ENCODE measurements at places on chromosomes 12 and 14.

DNA sequence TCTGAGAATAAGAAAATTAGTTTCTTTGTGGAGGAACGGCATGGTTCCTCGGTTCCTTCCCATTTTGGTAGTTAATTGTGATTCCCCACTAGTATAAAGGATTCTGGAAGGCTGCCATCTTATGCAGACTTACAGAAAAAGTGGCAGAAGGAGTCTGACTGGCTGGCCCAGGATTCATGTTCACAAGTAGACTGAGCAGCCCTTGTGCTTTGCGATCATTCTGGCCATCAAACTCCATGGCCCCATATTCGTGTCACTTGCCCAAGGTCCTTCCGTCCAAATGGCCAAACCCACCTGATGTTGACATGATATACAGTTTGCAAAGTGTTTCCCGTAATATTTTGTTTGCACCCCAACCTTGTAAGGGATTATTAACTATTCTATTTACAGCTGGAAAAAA, 297.2 kb upstream of the AMIGO2 start:
- DNase-seq, result no peak

DNA sequence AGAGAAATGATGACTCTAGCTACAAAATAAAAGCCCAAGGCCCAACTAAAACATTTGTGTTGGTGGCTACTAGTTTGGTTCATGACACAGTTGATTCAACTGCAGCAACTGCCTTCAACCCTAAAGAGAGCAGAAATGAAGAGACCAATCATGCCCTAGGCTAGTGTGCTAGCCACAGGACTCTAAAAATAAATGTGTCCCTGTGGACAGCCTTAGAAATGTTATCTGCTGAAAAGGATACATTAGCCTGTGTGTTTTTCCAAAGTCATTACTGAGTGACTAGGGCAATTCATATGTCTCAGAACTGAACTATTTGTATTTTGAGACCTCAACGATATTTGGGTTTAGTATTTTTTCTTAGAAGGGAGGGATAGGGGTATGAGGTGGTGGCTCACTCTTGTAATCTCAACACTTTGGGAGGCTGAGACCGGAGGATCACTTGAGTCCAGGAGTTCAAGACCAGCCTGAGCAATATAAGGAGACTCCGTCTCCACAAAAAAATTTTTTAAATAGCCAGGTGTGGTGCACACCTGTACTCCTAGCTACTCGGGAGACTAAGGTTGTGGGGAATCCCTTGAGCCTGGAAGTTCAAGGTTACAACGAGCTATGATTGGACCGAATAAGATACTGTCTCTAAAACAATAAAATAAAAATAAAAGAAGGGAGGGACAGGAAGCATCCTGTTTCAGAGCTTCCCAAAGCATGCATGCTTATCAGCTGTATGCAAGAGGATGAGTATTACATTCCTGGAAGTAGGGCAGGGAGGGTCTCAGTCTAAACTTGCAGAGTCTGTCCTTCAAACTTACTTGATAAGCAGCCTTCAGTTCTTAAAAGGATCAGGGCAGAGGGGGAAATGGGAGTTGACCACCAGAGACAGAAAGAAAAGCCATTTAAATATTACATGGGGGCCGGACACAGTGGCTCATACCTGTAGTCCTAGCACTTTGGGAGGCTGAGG, 29.6 kb upstream of the NAP1L1 start:
- peak; percentile 75 for DNase-seq

DNA sequence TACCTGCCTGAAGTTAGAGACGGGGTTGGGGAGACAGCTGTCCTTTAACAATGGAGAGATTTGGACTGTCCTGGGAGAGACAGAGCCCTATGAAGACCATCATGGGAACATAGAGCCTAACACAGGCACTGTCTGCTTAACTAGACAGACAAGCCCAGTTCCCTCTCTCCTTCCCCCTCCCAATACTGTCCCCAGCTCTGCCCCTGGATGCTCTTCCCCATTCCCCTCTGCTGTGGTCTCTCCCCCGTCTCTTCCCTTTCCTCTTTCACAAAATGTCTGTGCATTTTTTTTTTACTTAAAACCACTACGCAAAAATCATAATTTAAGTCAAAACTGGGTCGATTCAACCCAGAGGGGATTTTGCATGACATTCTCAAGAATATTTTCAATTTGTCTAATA, 232.9 kb downstream of the CHST11 start:
- DNase-seq, result no peak

DNA sequence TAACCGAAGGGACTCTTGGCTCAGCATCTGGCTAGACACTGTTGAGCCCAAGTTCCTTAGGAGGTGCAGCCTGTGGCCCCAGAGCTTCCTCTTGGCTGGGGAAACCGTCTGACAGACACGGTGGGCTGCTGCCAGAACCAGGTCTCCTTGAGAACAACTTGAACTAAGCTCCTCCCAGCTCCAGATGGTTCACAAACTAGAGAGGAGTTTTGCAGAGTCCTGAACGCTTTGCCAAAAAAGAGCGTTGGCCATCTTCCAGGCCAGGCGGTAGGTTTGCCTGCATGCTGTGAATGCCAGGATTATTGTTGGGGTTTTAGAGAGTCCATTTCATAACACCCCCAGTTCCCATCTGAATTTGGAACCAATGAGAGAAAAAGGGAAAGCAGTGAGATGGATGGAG, 399.8 kb downstream of the RGS6 start:
- DNase-seq, result no peak

DNA sequence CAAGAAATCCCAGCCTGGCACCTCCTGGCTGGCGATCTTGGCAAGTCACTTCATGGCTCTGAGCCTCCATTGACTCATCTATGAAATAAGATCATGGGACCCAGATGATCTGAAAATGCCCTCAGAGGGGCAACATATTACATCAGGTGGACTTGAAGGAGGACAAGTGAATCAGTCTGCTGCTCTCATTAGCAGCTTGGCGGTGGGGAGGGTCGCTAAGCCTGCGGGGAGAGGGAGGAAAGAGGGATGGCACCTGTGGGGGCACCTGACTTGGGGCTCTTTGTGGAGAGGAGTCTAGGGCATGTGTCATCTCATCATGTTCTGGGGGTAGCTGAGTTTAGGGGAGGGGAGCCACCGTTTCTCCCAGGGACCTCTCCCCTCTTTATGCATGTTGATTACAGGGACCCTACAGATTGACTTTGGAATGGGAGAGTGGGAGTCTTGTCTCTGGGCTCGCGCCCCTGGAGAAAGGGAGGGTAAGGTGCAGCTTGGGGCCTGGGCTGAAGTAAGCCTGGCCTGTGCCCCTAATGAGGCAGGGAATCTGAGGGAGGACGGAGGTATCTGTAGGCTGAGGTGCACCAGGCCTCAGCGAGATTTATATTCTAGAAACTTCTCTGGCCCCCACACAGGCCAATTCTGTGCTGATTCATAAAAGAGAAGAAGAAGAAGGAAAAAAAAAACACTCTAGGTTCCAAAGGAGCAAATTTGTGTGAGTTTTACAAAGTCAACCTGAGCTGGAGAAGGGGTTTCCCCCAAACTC, 29.3 kb upstream of the BATF start:
- no peak for DNase-seq

DNA sequence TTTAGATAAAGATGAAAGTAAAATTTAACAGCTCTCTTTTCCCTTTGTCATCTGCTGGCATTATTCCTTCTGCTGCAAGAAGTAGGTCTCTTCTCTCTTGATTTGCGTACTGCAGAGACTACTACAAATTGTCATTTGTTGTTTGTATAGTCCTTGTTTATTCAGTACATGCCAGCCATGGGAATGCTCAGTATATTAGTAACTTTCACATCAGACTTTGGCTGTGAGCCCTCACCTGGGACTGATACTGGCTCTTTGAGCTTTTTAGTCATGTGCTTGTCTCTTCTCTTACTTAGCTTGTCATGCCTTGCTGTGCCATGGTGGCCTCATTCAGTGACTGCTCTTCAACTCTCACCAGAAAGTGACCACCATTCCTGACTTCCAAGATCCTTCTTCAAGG, 169.8 kb downstream of the PRKCH start:
- no peak for DNase-seq

DNA sequence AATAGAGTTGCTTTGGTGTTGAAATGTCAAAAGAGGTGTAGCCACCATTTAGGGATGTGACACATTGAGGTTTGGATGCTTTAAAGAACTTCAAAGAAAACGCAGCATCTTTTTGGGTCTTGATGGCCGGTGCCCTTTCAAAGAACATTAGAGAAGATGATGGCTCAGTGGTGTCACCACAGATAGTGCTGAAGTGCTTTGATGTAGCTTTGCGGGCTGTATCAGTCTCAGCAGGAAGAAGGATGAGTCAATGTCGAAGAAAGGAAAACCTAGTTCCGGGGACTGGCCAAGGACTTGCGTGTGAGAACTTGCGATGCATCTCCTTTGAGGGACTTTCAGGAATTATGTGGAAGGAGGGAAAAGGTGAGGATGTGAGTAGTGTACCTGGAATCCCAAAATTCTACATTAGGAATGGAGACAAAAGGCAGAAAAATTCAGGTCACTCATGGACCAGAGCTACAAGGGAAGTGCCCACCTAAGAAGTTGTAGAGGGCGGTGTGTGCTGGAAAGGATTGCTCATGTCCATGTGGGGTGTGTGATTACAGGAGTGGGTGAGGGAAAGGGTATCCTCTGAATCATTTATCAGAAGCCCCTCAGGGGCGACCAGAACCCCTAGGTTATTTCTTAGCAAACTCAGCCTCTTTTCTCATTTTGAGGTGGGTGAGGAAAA, 39.7 kb upstream of the GZMB start:
- no peak for DNase-seq

DNA sequence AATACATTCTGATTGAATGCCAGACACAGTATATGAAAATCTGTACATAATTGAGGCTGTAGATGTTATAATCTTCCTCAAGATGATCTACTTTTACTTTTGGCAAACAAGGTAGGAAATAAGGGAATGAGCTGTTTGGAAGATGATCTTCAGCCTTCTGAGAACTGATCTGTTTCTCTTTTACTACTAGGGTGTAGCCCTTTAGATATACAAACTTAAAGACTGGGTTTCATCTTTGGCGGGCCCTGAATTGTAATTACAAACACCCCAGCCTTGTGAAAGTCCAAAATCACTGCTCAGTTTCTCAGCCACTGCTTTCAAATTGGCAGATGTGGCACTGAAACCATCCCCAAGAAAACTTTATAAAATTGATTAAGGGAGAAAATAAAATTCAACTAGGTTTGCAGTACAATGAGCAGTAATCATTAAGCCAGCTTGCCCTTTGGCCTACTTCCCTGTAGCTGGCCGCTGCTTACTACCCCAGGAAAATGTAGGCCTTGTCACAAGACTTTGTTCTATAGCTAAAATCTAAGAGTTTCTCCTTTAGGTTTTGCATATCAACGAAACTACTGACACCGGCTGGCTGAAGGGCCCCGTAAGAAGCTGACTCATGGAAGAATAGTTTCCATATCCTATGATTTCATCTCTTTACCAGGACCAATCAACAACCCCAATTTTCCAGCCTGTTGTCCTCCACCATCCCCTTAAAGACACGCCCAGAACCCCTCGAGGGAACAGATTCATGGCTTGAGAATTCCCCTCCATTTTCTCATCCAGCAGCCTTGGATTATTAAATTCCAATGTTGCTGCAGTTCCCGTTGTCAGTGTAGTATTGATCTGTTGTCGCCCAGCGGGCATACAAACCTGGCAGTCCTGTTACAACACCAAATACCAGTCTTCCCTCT, 210.8 kb downstream of the PCNX1 start:
- peak; percentile 91 for DNase-seq

GRCh38 chr14:35388656-35389314, 15.8 kb downstream of the NFKBIA start:
- DNase-seq, result no peak

DNA sequence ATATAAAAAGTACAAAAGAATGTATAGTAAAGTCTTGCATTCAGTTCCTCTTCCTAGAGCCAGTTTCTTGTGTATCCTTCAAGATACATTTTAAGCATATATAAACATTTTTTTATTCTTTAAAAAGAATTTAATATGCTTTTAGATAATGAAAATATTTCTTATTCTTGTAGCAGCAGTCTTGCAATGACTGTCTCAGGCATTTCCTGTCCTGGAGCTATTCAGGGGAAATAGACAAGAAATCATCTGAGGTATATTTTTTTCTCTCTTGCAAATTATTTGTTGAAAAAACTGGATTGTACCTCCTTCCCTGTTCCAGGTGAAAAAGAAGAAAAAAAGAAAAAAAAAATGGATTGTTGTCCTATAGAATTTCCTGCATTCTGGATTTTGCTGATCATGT, 17.0 kb upstream of the ERBB3 start:
- DNase-seq, result peak; percentile 54

- no peak for DNase-seq
Observed at GRCh38 chr14:48417715-48418500, 742.5 kb upstream of the MDGA2 start.

DNA sequence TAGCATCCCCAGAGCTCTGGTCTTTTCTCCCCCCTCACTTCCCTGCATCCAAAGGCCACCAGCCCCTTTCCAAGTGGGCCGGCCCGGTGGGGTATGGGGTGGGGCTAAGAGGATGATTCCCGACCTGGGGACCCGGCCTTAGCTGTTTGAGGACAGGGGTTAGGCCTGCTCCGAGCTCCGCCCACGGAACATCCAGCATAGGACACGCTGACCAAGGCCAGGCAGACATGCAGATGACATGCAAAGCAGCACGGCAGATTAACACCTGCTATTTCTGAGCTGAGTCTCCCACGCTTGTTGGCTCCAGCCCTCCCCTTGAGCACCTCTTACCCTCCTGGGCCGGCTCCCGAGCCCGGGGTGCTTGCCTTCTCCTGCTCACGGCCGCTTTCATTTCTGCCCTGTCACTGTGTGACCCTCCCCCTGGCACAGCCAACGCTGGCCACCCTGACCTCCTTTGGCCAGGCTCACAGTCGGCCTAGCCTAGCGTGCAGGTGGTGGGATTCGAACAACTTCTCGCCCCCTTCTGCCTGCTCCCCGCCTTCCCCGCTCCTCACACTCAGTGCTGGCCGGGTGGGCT, 40.2 kb downstream of the TEAD4 start:
- DNase-seq, result no peak

- DNase-seq, result no peak
Observed at GRCh38 chr14:60161196-60162107, 3.7 kb downstream of the DHRS7 start.

DNA sequence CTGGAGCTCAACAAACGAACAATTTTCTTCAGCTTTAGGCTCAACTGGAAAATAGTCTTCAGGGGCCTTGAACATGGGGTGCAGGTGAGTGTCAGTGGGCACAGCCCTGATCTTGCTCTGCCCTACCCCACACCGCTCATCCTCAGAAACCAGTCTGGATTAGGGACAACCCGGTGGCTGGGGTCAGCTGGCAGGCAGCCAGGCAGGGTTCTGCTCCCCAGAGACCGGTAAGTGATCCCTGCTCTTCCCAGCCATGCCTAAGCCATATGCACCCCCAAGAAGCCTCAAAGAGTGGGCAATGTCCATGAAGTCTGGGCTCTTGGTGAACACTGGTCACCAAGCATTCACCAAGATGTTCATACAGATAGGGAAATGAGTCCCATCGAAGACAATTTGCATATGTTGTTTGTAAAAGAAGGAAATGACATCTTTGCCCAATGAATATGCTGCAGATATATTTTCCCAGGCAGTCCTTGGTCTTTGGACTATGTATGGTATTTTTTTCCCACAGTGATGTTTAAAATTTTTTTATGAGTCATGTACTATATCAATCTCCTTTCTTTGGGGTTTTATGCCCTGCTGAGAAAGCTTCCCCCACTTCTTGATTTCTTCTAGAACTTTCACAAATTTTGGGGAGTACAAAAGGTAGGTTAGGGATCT, 63.9 kb upstream of the VASH1 start:
- DNase-seq, result peak; percentile 50
